ENCODE measurements at places on chromosomes 7 and 10.

- DNase-seq: no peak
These were observed 63.5 kb upstream of the C10orf90 start for GRCh38 chr10:126734015-126734414.

DNA sequence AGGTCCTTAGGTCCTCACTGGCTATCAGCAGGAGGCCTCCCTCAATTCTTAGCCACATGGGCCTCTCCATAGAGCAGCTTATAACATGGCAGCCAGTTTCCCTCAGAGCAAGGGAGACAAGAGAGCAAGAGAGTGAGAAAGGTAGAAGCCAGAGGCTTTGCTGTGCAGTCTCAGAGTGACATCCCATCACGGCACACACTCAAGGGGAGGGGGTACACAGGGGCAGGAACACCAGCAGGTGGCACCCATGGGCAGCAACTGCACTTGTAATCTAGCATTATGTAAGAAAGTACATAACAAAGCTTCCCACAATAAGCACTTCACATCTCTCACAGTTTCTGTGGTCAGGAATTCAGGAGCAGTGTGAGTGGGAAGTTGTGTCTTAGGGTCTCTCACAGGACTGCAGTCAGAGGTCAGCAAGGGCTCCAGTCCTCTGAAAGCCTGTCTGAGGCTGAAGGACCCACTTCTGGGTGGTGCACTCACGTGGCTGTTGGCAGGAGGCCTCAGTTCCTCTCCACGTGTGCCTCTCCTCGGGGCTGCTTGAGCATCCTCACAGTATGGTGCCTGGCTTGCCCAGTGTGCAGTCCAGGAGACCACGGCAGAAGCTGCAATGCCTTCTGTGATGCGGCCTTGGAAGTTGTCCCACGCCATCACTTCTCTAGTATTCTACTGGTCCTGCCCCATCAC, 159.4 kb downstream of the OAT start:
- DNase-seq: no peak

GRCh38 chr10:78542521-78542920, 508.9 kb downstream of the RPS24 start:
- no peak for DNase-seq

- DNase-seq: no peak
These were observed 249.8 kb downstream of the TRIL start for GRCh38 chr7:28708033-28708951.

GRCh38 chr10:287814-288213, 152.6 kb downstream of the ZMYND11 start:
- no peak for DNase-seq

DNA sequence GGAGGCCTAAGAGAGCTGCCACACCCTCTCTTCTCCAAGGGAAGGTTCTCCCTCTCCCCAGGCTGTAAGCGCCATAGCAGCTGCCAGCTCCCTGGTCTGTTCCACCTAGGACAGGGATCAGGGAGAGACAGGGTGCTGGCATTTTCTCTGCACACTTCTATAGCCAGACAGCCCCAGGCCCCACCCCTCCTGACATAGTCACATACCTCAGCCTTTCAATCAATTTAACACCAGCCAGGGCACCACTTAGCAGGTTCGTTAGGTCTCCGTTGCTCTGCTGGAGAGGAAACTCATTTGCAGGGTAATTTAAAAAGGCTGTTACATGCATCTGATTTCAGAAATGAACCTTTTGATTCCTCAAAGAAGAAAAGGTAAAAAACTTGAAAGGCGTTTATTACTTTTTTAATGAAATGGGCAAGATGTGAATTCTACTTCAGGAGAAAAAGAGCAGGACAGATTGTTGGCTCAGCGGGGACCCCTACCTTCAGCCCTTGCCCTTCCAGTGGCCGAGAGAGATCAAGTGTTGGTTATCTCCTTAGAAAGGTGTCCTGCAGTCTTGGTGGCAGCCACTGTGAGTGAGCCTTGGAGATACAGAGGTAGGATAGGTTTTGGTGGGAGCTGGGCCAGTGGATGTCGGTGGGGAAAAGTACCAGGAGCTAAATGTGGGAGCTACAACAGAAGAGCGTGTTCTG, 180.5 kb upstream of the GALNT17 start:
- no peak for DNase-seq

DNA sequence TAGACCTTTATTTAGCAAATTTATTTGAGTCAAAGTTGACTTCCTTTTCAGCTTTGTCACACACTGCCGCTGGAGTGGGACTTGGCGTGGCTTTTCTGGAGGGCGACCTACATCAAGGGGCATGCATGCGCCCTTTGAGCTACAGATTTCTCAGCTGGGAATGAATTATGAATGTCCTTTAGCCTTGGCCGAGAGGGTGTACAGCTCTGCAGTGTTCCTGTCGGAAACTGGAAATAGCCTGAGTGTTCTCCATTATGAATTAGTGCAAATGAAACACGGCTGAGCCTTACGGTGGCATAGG, 79.7 kb downstream of the GLRX3 start:
- no peak for DNase-seq

DNA sequence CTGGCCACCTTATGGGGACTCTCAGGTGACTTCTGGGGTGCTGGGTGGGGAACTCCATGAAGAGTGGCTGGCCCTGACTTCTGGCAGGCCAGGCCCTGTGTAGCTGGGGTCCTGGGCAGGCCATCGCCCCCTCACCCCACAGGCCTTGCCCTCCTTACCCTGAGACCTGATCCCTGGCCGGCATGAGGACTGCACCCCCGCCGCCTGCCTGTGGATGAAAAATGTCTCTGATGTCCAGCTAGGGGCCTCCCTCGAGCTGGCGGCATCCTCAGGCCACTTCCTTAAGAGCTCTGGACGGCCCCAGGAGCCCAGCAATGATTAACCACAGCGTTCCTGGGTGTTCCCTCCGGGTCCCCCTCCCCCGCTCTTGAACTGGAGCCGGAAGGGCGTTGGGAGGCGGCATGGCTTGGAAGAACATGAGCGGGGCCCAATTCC, 31.8 kb upstream of the SHH start:
- DNase-seq: no peak

DNA sequence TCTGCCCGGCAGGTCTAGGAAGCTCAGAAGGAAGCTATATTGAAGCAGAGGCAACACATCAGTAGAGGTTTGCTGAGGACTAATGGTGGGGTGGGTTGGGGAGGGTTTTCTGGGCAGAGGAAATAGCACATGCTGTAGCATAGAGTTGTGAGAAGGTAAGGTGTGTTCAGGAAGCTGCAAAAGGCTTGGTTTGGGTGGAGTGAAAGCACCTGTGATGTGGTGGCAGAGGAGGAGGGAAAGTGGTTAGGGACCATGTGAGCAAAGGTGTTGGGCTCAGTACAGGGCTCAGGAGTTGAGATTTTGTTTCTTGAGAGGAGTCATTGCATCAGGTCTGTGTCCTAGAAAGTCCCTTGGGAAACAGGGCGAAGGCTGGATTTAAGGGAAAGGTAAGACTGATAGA, 294.6 kb downstream of the SORCS3 start:
- no peak for DNase-seq

- peak; percentile 75 for DNase-seq
These were observed 96.6 kb downstream of the FAM53B start for GRCh38 chr10:124647421-124648130.

- DNase-seq: no peak
These were observed 5.4 kb downstream of the HSPA14 start for GRCh38 chr10:14843327-14843988.

DNA sequence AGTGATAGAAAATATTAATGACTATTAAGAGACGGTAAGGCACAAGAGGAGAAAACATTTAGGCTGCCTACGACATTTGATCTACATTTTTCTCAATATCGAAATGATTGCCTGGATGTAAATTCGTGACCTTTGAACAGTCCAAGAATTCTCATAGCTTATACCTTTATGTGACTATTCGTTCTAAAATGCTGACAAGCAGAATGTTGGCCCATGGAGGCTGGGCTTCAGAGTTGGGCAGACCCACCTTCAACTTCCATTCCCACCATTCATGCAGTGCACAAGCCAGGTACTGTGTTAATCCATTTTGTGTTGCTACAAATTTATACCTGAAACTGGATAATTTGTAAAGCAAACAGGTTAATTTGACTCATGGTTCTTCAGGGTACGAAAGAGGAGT, 441.4 kb upstream of the COBL start:
- DNase-seq: no peak

- DNase-seq: no peak
These were observed 140.5 kb downstream of the CAMK1D start for GRCh38 chr10:12489806-12490205.

DNA sequence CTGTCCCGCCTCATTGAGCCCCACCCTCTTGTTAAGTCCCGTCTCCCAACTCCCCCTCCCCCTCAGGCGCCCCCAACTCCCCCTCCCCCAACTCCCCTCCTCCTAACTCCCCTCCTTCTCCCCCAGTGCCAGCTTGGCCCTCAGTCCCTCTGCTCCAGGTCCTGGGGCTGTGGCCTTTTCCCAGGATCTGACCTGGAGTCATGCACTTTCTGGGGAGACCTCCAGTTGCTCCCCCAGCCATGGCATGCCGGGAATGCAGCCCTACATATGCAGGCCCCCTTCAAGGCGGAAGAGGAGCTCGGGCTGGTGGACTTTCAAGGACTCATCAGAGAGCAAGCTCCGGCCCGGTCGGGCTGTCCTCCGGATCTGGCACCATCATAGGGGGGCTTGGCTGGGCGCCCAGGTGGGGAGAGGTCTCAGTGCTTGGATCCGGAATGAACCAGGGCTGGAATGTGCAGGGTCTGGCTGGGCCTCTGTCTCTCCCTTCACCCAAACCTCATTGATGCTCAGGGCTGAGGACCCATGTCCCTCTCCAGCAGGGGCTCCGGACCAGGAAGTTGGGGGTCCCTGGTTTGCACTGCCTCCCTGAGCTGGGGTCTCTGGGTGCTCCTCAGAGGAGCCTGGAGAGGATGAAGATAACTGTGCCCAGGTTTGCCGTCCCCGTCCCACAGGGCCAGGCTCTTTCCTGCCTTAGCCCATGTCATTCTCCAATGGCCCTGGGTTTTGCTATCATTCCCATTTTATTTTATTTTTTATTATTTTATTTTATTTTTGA, 41.1 kb downstream of the TMEM270 start:
- no peak for DNase-seq

DNA sequence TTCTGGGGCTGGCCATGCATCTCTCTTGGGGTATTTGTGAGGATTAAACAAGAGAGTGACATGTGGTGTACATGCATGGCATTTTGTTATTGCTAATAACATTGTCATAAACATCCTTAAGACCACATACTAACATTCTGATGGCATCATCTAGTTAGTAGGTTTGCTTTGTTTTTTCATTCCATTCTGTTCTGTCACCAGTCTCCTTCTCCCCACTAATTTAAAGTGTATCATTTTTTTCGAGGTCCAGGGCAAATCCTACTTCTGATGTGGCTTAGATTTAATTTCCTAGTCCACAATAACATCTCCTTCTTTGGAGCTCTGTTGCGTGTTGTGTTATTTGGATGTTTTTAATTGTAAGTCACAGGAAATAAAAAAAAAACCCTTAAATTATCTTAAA, 248.1 kb downstream of the LRMDA start:
- DNase-seq: no peak

- peak; percentile 92 for DNase-seq
These were observed 9.3 kb upstream of the CHCHD1 start for GRCh38 chr10:73772281-73773151.

DNA sequence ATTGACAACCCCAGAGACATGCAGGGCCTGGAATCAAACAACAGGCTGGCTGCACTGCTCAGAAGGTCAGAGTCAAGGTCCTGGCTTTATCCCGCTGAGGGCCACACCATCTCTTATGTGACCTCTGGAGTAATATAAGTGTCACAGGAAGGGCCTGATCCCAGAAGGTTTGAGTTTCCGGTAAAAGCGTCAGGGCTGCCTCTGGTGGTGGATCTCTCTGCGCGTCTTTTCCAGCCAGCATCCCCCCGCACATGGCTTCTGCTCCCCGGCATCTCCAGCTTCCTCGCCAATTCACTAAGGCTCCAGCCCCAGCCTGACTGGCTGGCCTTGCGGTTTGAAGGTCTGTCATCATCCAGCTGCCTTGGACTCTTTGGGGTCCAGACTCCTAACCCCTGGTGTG, 54.2 kb downstream of the SNX10 start:
- no peak for DNase-seq

DNA sequence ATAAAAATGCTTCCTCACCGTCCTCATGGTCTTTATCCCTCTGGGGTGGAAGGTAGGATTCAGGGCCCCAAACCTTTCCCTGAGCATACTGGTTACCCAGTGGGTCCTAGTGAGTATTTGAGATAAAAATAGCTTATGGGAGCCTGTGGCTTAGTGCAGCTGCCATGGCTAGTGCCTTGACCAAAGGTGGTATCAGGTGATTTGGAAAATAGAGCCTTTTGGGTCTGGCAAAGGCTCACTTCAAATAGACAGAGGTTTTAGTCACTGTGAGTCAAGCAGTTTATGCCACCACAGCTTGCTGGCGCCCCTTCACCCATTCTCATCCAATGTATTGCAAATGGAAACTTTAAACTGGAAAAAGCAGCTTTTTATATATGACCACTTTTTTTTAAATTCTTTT, 30.4 kb downstream of the PLAU start:
- DNase-seq: no peak

- no peak for DNase-seq
These were observed 22.3 kb downstream of the KCP start for GRCh38 chr7:128888039-128888755.

GRCh38 chr7:117148971-117149370, 173.9 kb downstream of the WNT2 start:
- DNase-seq: no peak

DNA sequence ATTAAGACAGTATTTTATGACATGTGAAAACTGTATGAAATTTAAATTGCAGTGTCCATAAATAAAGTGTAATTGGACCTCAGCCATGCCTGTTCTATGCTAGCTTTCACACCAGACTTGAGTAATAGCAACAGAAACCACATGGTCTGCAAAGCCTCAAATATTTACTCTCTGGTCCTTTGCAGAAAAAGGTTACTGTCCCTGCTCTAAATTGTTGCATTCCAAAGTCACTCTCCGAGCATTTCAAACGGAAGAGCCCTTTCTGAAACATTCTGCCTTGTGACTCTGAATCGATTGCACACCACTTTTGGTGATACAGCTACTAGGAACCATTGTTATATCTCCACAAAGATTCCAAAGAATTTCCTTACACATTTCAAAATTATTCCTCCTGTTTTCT, 81.0 kb upstream of the STK17A start:
- no peak for DNase-seq

- no peak for DNase-seq
These were observed 7.2 kb downstream of the DLX5 start for GRCh38 chr7:97017192-97018125.
